ENCODE measurements at places on chromosomes 5 and 9. TPM values are rescaled to one million over a fixed set of nuclear protein-coding genes. Genes with fewer than 3 reads are reported as not detected.

Gene CDO1
- 12.2 TPM for total RNA-seq

Gene SCGB3A1
- total RNA-seq, result not detected

DNA sequence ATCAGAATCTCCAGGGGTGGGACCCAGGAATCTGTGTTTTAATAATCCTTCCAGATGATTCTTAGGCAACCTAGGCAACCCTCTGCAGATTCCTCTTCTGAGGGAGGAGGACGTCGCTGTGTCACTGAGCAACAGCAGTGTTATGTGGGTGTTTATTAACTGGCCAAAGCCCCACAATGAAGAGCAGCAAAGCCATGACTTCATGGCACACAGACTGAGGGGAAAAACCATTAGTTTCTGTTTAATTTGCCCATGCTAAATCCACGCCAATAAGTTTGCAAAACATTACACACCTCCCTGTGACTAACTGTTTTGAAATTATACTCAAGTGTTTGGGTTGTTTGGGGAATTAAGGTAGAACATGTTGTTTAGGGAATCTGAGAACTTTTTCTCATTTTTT, 83.7 kb upstream of the TMED7 start:
- no peak for DNase-seq

DNA sequence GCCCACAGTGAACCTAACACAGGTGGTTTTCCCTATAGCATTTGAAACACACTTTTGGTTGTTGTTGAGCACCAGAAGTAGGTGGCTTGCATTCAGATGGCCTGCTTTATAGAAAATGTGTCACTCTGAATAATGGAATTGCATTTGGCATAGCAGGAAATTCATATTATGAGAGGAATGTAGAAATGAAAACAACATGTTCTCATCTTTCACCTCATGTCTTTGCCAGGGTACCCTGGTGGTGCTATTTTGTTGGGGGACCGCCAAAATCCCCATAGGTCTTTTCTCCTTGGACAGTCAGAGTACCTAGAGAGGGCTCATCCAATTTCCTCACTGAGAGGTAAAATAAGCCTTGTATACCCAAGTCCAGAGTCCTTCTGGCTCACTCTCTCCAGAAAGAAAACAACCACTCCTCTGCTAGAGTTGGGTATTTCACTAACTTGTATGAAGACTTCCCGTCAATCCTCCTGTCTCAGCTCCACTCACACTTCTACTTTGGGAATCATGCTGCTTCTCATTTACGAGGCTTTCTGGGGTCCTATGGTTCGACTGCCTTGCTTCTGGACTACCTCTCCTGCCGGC, 67.4 kb downstream of the MRPS27 start:
- no peak for DNase-seq

DNA sequence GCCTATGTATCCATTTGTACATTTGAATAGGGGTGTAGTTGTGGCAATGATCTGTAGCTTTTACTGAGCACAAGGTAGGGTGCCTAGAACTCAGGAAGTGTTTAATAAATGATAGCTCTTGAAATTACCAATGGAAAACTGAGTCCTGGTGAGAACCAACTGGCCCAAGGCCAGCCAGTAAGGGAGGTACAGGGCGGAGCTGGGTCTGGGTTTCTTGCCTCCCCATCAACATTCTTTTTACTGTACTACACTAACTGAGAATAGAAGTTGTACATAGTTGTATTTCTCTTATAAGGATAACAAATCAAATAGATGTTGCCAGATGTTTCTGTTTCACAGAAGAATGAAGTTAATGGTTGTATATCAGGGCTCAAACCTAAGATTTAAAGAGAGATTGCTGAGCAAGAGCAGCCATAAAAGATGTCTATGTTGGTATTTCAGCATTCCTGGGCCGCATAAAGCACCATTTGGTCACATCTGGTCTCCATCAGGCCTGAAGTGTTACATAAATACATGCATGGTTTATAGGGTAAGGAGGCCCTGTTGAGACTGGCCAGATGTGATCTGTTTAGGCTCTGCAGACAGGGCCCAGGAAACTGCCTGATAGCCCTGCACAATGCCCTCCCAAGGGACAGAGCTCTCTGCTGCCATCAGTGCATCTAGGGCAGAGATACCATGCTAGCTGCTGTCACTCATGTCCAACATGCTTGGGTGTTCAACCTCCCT, 210.5 kb downstream of the NXNL2 start:
- no peak for DNase-seq

- DNase-seq, result no peak
Measured at GRCh38 chr9:87346061-87346665, 151.5 kb upstream of the DAPK1 start.

Gene CCDC107
- 58.6 TPM for total RNA-seq

DNA sequence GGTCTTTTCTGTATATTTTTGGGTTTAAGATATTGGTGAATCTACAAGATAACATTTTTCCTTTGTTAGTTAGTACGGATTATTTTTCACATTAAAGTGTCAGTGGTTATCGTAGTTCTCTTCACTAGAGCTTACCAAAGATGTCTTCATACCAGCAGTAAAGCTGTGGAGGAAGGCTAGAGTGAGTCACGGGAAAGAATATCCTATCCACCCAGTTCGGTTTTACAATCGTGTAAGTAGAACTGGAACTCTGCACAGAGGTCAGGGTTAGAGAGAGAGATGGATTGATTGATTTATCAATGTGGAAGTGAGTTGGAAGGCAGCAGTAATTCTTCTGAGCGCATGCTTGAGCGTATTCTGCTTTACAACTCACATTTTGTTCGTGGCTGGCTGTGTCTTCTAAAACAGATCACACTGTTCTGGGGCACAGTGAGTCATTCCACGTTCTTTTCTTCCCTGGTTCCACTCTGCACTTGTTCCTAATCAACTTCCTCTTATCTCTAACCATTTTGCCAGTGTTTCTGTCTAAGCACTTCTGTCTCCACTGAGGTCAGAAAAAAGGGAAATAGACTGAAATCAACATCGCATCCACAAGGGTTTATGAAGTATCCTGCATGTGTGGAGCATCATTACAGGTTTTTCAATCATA, 86.5 kb upstream of the ARRDC3 start:
- no peak for DNase-seq

DNA sequence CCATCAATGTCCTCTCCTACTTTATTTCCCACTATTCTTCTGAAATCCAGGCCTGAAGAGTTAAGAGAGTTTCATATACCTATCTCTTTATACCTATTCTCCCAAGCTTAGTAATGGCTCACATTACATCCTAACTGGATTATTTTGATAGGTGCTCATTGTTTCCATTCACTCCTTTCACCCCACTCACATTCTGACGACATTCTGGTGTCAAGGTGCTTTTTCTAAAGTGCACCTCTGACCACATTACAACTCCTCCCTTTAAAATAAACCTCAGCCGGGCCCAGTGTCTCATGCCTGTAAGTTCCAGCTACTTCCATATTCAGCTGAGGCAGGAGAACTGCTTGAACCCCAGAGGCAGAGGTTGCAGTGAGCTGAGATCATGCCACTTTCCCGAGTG, 417.1 kb downstream of the BNC2 start:
- no peak for DNase-seq

Gene SPOCK1
- total RNA-seq, result 35.5 TPM

DNA sequence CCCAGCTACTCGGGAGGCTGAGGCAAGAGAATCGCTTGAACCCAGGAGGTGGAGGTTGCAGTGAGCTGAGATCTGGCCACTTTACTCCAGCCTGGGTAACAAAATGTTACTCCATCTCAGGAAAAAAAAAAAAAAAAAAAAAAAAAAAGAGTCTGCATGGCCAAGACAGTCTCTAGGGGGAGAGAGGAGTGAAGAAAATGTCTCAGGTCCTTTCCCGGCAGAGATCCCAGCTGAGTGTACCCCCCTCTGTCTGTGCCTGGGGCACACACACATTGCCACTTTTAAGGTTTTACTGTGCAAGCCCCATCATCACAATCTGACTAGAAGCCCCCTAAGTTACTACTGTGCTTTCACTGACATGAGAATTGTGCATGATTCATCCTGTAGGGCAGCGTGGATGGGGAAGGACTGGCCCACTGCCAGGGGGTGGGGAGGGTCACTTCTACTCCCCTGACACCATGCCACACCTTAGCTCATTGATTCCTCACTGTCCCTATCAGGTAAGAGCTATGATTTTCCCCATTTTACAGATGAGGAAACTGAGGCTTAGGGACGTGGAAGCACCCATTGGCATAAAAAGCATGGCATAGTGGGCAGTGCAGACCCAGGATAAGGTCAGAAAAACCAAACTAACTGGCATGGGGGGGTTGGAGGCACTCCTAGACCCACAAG, 102.3 kb upstream of the LARP1 start:
- DNase-seq, result no peak

DNA sequence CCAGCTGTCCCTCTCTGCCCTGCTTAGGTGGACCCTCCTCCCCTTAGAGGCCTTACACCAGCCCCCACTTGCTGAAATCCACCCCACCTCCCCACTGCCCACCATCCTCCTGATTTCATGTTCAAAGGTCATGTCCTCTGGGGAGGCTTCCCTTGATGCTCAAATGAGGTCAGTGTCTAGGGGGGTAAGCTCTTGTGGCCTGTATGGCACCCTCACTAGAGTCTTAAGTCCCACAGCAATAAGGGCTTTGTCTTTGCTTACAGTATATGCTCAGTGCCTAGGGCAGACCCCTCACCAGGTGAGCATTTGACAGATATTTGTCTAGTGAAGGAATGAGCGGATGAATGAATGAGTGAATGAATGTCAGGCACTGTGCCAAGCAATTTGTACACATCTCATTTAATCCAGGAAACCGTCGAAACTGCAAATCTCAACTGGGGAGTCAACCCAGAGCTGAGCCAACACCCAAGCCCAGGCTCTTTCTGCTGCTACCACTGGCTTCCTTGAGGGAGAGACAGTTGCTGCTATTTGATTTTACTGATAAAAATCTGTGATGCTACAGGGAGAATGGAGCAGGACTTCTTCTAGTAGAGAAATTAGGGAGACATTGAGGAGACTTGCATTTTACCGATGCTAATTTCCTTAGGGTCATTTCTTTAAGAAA, 101.9 kb downstream of the IQGAP2 start:
- DNase-seq, result no peak

Gene WNT8A
- not detected for total RNA-seq

DNA sequence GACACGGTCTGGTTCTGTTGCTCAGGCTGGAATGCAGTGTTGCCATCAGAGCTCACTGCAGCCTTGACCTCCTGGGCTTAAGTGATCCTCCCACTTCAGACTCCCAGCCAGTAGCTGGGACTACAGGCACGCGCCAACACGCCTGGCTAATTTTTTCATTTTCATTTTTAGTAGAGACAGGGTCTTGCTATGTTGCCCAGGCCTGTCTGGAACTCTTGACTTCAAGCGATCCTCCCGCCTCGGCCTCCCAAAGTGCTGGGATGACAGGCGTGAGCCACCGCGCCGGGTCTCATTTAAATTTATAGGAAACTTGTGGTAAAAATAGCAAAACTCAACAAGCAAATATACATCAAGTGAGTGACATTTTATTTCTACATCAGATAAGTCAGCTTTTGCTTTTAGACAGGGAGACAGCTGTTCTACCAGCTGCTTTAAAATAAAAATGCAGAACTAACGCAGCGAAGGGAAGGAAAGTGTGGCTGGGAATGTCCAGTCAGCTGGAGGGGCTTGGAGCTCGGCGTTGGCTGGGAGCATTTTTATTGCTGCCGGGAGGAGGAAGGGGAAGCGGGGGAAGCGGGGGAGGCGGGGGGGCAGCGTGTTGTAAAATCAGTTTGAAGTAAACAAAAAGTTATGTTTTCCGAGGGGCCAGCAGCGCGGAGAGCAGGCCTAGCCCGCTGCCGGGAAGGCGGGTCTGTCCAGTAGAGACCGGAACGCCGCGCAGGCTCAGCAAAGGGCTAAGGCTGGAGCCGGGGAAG, 707 bp upstream of the ZFYVE16 start:
- peak; percentile 72 for DNase-seq

GRCh38 chr5:164597293-164597900, 1092.0 kb downstream of the MAT2B start:
- DNase-seq, result no peak

Gene PCDHA10
- total RNA-seq, result 0.11 TPM

DNA sequence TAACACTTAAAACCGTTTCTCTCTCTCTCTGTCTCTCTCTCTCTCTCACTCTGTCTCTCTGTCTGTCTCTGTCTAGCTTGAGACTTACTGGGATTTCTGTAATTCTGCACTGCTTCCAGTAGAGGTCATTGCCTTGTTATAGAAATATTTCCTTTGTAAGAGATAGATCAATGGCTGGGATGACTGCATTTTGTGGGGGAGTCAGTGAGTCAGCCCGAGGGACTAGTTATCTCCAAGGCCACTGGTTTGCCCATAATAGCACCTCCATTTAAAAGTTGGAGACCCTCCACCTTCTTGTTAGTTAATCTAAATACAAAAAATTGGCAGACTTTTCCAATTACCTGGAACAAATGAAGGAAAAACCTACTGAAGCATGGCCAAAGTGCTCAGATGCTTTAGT, 547.2 kb downstream of the LRRC70 start:
- no peak for DNase-seq

Gene NMUR2
- total RNA-seq, result 0.14 TPM

GRCh38 chr5:148834689-148835088, 8.3 kb downstream of the ADRB2 start:
- DNase-seq, result no peak

- no peak for DNase-seq
Measured at GRCh38 chr9:12391839-12392509, 301.2 kb upstream of the TYRP1 start.

Gene RNF14
- total RNA-seq, result 98.0 TPM

- DNase-seq, result no peak
Measured at GRCh38 chr9:99365233-99365980, 143.3 kb downstream of the SEC61B start.

DNA sequence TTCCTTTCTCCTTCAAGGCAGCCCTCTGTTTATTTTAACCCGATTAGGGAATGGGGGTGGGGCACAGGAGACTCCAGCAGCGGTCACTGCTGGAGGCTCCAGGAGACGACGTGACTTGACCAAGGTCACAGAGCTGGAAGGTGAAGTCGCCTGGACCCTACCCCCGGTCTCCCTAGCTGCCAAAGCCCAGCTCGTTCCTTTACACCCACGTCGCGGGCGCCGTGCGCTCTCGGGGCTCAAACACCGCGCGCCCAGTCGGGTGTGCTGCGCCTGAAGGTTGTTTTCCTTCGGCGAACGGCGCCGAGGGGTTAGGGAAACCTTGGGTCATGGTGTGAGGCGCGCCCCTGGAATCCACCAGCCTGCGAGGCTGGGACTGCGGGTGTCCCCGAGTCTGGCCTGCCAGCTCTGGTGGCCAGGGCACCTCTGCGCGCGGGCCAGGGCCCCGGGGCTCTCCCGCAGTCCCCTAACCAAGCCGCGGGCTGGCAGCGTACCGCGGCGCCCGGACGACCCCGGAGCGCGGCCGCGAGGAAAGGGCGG, 747 bp upstream of the UNC5A start:
- no peak for DNase-seq

GRCh38 chr9:72911816-72912215, 41.0 kb downstream of the ALDH1A1 start:
- DNase-seq, result no peak

Gene TMEM252
- not detected for total RNA-seq

GRCh38 chr5:158819095-158819494, 280.6 kb downstream of the EBF1 start:
- DNase-seq, result no peak

DNA sequence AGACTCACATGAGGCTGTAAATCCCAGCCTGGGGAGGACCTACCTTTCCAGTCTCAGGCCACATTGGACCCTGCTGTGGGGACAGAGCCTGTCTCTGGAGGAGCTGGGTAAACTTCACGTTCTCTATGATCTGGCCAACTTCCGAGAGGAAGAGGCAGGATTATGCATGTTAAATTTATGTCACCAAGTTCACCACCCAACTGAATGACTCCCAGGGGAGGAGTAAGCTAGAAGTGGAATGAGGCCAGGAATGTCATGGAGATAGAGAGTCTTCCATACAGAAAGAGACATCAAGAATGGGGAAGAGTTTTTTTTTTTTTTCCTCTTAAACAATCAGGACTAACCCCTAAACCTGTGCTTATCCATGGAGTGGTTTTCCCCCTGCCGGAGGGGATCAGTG, 90.3 kb upstream of the PALM2AKAP2 start:
- DNase-seq, result no peak

Measured in Right ventricle myocardium inferior (tissue), 1 donor.